ENCODE measurements at places on chromosomes 7 and 10.

DNA sequence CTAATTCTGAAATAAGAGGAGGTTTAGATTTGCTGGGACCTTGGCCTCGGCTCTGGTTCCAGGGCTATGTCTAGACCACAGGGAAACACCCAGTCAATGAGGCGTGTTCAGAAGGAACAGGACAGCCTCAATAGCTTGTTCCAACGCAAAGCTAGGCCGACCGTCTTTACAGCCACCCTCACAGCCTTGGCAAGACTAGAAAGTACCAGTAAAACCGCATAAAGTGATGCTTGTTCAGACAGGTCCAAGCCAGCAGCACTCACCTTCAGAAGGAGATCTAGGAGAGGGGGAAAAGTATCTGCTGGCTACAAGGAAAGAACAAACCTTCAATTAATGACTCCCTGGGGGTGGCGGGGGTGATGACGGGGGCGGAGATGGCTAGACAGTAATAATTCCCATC is 50.1 kb upstream of the LMTK2 start:
- no peak for DNase-seq

- no peak for DNase-seq
These were observed 199.7 kb upstream of the FRMD4A start for GRCh38 chr10:14530465-14530864.

DNA sequence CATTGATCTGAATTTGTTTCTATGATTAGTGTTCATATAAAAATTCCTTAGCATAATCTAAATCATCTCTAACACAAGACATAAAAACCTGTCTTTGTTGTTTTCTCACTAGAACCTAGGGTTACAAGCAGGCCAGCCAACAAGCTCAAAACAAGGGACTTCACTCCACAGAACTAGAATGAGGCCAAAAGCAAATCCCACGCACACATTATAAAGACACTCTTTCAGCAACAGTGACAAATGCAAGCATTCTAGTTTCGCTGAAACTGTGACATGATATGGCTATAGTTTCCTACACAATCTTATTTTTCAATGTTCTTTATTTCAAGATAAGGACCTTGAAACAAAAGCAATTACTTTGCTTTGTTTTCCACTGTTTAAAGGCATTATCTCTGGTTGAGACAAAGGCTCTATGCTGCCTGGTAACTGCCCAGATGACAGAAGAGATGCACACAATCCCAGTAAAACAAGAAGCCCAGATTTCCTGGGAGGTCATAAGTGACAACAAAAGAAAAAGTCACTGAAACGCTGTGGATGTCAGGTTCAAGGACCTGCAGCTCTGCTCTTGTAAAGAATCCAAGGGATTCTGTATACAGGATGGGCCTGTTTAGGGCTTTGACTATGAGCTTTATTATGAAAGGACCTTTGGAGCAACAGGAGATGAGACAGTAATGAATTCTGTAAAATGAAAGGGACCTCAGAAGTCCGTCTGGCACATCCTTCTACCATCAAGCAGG is 105.3 kb downstream of the SORCS1 start:
- DNase-seq = no peak

DNA sequence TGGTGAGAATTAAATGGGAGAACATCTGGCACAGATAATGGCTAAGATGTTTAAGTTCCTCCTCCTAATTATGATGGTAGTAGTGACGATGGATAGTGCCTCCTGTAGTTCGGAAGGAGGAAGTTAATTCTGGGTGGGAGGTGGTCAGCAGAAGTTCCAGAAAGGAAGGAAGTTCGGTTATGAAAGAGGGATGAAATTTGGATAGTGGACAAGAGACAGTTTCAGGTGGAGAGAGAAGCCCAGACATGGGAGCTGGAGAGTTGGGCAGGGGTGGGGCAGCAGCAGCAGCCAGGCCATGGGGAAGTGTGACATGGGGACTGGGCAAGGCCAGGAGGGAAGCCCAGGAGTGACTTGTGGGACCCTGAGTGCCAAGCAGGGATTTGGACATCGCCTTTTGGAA is 99.5 kb downstream of the CCNY start:
- no peak for DNase-seq

GRCh38 chr10:78460204-78460603 is 426.5 kb downstream of the RPS24 start:
- DNase-seq = no peak

DNA sequence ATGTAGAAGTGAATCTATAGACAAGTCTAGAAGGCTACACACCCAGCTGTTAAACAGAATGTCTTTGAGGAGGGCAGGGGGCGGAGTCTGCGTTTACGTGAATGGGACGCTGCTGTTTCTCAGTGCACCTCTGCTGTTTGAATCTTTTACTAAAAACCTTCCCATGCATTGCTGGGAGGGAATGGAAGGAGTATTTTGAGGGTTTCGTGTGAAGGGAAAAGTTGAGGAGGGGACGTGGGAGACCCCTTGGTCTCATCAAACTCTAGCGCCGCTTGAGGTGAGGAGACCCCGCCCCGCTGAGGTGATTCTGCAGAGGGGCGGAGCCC is 492 bp upstream of the VCL start:
- peak; percentile 52 for DNase-seq

- DNase-seq = no peak
These were observed 28.3 kb upstream of the CLDN4 start for GRCh38 chr7:73802459-73802858.

DNA sequence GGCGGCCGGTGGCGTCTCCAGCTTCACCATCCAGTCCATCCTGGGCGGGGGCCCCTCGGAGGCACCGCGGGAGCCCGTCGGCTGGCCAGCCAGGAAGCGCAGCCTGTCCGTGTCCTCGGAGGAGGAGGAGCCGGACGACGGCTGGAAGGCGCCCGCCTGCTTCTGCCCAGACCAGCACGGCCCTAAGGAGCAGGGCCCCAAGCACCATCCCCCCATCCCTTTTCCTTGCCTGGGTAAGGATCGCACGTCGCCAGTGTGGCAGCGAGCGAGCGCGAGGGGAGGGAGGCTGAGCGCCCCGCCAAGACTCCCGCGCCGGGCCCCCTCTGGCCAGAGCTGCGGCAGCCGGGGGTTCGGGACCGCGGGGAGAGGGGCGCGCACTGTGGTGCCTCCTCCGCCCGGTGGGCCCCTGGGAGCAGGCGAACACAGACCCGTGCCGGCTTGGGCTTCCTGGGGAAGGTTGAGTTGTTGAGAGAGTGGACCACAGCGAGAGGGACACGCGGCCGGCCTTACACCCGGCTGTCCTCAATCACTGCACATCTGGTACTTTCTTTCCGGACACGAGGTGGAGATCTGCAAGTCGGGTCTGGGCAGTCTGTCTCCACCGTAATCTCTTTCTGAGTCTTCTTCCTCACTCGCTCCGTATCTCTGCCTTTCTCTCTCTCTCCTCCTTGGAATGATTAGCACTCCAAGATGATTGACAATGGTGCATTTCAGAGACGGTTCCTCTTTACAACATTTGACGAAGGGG is 652 bp downstream of the HMX2 start:
- no peak for DNase-seq

DNA sequence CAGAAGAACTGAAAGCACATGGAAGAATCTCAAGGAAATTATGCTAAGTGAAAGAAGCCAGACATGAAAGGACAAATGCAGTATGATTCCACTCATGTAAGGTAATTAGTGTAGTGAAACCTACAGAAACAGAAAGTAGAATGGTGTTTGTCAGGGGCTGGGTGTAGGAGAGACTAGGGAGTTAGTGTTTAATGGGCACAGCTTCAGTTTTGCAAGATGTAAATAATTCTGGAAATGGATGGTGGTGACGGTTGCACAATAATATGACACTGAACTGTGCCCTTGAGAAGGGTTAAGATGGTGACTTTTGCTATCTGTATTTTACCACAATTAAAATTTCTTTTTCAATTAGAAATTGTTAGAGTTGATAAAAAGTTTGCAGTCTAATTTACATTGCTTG is 157.3 kb upstream of the ADCY1 start:
- DNase-seq = no peak

GRCh38 chr7:92647011-92647625 is 56.9 kb upstream of the FAM133B start:
- no peak for DNase-seq
